ENCODE measurements at places on chromosomes 13 and 19.

- DNase-seq, result peak; percentile 92
Observed at GRCh38 chr19:13441810-13442512, 64.3 kb downstream of the CACNA1A start.

GRCh38 chr19:23440791-23441190 lies 45.5 kb upstream of the ZNF91 start:
- DNase-seq, result peak; percentile 10

DNA sequence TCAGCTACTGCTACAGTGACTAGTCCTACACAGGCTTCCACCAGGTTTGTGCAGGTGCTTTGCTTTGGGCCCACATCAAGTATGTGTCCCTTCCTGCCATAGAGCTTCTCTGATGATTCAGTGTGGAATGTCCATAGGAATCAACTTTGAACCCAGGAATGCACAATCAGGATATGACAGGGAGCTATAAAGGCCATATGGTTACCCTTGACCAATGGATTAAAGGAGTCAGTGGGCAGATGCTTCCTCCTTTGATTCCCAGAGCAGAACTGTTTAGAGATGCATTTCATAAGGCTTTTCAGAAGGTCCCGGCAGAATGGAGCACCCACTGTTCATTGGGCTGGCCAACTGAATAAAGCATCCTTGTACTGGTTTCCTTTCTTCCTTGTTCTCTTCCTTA lies 145.2 kb upstream of the WASF3 start:
- DNase-seq, result no peak

DNA sequence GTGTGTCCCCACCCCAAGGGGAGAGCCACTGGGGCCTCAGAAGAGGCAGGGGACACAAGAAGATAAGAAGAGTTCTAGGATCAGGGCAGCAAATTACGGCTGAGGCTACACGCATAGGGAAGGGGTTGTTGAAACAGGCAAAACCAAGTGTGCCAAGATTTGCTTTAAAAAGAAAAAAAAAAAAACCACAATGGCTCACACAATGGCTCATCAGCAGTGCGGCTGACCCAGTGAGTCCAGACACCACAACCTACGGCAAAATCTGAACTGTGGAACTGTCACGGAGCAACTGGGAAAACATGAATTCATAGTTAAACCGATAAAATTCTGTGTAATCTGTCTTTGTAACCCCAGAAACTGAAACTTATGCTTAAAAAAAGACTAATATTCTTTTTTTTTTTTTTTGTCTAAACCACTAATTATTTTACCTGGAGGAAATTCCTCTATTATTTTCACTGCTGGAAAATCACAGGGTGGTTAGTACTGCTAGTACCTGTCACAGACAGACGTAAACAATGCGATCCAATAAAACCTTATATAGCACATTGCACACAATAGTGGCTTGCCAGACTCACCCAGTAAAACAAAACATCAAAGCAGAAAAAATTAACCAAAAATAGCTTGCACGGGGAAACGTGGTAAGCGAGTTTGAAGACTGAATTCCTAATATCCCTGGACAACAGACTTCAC lies 325.4 kb upstream of the TSHZ3 start:
- no peak for DNase-seq

- DNase-seq, result no peak
Observed at GRCh38 chr13:21040120-21040826, 21.1 kb downstream of the LATS2 start.

- DNase-seq, result no peak
Observed at GRCh38 chr13:31859571-31859970, 120.2 kb downstream of the RXFP2 start.

GRCh38 chr13:106734198-106734597 lies 166.3 kb upstream of the ARGLU1 start:
- DNase-seq, result no peak

DNA sequence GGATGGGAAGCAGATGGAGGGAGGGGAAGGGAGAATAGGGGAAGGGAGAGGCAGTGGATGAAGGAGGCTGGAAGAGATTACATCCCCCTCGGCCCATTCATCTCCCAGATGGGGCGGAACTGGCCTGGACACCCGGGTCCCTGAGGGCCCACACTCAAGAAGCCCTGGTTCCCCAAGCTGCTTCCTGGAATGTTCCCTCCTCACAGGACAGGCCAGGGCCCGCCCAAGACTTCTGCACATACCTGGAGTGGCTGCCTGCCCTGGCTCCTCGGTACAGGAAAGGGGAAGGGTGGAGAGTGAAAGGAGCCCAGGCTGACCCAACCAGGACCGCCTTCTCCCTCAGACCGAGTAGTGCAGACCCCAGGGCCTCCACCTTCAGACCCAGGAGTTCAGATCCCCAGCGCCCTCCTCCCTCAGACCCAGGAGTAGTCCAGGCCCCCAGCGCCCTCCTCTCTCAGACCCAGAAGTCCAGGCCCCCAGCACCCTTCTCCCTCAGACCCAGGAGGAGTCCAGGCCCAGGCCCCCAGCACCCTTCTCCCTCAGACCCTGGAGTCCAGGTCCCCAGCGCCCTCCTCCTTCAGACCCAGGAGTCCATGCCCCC lies 489 bp downstream of the NTF4 start:
- no peak for DNase-seq

DNA sequence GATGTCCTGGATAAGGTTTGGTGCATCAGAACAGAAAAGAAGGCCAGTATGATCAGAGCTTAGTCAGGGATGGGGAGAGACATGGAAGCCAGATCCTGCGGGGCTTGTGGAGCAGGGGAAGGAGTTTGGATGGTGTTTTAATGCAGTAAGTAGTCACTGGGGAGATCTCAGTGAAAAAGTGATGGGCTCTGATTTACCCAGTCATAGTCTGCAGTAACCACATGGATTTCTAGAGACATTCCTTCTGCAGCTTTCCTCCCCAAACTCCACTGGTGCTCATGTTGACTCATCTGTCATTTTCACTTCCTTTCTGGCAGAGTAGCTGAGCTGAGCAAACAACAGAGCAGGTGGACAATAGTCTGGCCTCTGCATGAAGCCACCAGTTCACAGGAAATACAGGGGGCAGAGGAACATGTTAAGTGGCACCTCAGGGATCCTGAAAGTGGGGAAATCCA lies 144.1 kb downstream of the DPF1 start:
- no peak for DNase-seq
